ENCODE measurements at places on chromosomes 7 and 10.

GRCh38 chr7:132275416-132276233 lies 300.6 kb downstream of the PLXNA4 start:
- no peak for DNase-seq

DNA sequence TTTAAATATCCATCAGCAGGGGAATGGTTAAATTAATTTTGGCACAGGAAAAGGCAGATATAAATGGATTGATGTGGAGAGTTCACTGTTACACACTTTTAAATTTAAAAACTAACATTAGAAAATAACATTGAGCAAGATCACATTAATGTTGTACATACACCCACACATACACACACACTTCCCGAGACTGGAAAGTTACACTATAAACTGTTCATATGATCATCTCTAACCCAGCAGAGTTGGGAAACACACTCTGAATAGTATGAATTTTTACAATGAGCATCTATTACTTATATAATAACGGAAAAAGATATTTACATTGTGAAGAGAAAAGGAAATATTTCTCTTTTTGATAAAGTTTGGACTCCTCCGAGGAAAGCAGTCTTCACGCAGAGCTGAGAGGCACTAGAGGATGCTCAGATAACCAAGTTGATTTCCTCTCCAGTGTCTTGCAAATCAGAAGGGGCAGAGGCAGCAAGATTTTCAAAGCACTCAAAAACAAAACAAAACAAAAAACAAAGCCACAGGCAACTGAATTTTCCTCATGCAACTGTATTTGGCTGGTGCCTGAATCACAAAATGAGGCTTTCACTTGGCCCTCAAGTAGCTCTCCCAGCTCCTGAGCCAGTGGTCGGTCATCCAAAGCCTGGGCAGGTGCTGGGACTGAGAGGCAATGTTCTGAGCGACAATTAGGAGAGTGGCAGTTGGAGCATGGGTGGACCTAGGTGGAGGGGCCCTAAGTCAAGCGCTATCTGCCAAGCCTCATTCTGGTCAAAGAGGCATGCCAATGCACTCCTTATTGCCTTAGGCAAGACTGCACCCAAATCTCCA lies 10.5 kb upstream of the GATAD1 start:
- no peak for DNase-seq

GRCh38 chr10:8055420-8056349 lies 1.2 kb downstream of the GATA3 start:
- DNase-seq, result no peak

GRCh38 chr7:134941185-134941900 lies 45.0 kb upstream of the AGBL3 start:
- DNase-seq, result no peak

GRCh38 chr7:26694141-26694540 lies 170.2 kb downstream of the SKAP2 start:
- DNase-seq, result no peak

- no peak for DNase-seq
Observed at GRCh38 chr10:77680811-77681210, 43.2 kb upstream of the KCNMA1 start.

- no peak for DNase-seq
Observed at GRCh38 chr7:36349626-36350025, 40.0 kb upstream of the ANLN start.

DNA sequence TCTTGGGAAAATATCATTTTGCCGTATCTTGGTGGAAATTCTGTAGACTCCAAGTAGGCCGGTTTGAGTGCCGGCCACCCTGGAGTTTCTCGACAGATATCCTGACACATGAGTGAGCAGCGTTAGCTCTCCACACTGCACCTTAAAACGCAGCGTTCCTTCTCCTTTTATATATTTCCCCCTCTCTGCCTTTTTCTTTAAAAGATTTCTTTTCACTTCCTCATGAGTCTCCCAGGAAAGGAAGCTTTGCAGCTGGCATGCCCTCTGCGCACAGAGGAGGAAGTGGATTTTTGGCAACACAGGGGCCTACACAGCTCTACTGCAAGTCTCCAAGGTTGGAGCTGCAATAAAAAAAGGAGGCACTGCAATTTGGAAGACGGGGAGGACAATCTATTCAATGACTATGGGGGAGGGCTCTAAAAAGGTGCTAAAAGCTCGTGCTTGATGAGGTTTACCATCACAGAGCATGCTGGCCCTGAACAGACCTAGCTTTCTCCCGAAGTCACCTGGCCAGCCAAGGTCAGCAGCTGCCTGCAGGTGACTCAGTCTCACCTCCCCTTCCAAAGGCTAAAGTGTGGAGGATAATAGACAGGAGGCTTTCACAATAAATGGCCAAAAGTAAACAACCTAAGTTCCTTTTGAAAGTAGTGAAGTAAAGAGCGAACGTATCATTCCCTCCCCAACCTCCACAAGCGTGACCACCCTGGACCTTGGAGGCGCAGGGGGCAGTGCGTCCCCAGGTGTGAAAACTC lies 252.8 kb downstream of the ZMYND11 start:
- DNase-seq, result no peak

GRCh38 chr7:127914693-127915092 lies 116.5 kb downstream of the LRRC4 start:
- no peak for DNase-seq

DNA sequence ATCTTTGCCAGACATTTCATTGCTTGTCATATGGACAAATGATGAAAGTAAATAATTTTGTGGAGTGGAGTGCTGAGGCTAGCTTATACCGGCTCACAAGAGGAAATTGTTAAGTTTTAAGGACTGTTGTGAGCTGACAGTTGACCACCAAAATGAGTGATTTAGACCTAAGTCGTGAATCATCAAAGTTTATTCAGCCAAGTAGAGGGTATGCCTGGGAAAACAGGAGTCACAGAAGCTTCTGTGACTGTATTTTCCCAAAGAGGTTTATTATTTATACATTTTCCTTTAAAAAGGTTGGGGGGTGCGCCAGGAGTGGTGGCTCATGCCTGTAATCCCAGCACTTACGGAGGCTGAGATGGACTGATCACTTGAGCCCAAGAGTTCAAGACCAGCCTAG lies 21.8 kb downstream of the MRPS24 start:
- DNase-seq, result no peak

DNA sequence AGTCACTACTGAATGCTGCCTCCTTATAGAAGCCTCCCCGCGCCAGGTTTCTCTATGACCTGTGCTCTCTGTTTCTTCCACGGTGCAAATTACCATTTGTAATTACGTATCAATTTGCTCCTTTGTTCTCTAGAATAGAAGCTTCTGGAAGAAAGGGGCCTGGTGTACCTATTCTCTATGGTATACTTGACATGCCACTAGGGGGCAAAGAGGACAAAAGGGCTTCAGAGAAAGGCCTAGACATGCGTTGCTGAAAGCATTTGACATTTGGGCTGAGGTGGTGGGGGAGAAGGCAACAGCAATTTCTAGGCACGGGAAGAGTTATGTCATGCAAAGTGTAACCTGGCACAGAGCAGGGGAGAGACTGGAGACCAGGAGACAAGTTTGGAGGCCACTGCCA lies 148.7 kb downstream of the WDR11 start:
- no peak for DNase-seq

All from stimulated activated CD8-positive, alpha-beta memory T cell treated with anti-CD3 and anti-CD28 coated beads, Interleukin-2, amount 100 ng/mL, for 1 hour (primary cell).